ENCODE measurements at places on chromosomes 12 and 14.

DNA sequence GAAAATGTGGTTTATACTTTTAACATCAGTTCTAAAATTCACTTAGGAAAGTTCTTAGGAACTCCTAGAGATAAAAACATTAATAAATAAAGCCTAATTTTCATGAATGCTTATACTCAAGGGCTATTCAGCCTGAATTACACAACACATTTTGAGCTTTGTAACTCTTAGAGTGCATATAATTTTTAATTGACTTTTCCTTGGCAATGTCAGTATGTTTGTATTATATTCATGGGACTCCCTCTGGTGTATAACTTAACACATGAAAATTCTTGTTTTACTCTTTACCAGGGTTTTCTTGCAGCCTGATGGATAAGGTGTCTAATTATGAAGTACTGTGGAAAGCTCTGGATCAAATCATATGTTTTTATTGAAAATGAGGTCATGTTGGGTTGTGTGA lies 150.6 kb upstream of the HMGA2 start:
- no peak for DNase-seq

DNA sequence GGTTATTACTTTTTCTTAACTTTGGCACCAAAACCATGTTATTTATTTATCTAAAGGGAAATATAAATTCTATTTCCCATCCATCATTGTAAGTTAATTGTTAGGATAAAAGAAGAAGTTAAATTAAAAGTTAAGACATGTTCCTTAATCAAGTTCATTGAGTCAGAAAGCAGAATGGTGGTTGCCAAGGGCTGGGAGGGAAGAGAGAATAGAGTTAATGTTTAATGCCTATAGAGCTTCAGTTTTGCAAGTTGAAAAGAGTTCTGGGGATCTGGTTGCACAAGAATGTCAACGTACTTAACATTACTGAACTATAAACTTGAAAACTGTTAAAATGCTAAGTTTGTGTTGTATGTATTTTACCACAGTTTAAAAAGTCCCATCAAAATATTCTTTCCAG lies 63.2 kb upstream of the NR2C1 start:
- no peak for DNase-seq

- no peak for DNase-seq
Measured at GRCh38 chr14:91041450-91041849, 19.0 kb downstream of the RPS6KA5 start.

DNA sequence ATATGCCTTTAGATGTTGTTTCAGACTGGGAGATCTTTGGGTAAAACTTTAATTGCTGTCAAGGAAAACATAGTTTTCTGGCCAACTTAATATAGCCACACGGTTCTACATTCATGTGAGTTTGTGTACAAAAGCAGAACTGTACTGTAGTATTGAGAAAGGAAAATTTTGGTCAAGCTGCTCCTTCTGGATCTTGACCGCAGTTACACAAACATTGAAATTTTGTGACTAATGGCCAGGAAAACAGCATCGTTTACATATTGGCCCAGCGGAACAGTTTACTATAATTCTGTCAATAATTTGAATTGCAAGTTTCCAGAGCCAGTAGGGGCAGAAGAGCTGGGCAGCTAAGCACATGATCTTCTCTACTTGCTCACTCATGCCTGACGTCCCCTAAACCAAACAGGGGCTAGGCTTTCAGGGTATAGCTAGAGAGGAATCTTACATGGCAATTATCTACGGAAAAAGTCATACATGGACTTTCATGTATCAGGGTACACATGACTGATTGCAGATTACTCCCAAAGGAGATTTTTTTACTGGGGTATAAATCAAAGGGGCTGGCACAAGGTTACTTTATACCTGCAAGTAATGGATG lies 11.4 kb upstream of the ART4 start:
- no peak for DNase-seq

GRCh38 chr14:65462411-65462810 lies 49.9 kb downstream of the FUT8 start:
- DNase-seq = no peak

DNA sequence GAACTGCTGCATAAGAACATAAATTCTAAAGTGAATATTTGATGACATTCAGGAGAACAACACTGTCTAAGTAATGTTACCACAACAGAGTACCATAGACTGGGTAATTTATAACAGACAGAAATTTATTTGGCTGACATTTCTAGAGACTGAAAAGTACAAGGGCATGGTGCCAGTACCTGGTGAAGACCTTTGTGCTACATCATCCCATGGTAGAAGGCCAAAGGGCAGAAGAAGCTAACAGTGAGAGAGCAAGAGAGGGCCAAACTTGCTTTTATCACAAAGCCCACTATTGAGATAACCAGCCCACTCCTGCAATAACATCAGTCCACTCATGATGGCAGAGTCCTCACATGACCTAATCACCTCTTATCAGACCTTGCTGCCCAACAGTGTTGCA lies 88.8 kb downstream of the FIGNL2 start:
- DNase-seq = no peak

- DNase-seq = no peak
Measured at GRCh38 chr14:72666610-72667009, 227.3 kb downstream of the DPF3 start.

- no peak for DNase-seq
Measured at GRCh38 chr14:74763803-74764531, 851 bp downstream of the YLPM1 start.

DNA sequence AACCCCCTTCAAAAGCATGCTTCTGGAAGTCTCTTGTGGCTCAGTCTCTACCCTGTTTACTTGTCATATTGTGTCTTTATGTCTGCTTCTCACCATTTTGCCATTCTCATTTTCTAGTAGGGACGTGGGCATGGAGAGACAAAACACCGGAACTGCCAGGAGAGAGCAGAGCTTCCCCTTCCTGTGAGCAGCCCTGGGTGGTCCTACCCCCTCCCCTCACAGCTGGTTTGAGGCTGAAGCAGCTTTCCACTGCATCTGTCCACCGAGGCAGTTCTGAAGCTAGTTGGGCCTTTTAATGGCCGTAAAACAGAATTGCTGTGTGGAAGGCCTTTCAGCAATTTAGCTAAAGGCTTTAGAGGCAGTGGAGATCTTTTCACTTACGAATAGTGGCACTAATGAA lies 77.0 kb downstream of the PELI2 start:
- DNase-seq = no peak
